ENCODE measurements at places on chromosomes 12 and 14. TPM values are rescaled to one million over a fixed set of nuclear protein-coding genes. Genes with fewer than 3 reads are reported as not detected.

SLCO1B1 gene
- total RNA-seq, result not detected

REM2 gene
- total RNA-seq, result 2.6 TPM

CLEC1A gene
- total RNA-seq, result 0.56 TPM

CISTR gene
- not detected for total RNA-seq
